ENCODE measurements at places on chromosomes 4 and X.
A peak's percentile ranks its signal among the peaks of the same experiment; 100 is the strongest.

DNA sequence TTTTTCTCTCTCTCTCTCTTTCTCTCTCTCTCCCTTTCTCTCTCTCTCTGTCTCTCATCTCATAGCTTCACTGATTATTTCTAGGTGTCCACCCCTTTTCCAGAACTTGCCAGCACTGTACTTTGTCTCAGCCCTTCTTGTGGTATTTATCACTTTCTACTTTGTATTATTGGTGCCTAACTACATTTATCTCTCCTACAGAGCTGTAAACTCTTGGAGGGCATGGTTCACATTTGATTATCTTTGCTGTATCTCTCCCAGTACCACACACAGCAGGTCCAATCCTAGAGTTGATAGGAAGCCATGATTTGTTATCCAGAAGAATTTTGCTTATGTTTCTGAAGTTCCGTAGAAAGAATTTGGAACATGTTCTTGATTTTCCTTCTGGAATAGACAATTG lies 5.2 kb upstream of the PRKG2 start:
- no peak for DNase-seq

- no peak for DNase-seq
These were observed 23.7 kb downstream of the DCHS2 start for GRCh38 chr4:154467886-154468285.

DNA sequence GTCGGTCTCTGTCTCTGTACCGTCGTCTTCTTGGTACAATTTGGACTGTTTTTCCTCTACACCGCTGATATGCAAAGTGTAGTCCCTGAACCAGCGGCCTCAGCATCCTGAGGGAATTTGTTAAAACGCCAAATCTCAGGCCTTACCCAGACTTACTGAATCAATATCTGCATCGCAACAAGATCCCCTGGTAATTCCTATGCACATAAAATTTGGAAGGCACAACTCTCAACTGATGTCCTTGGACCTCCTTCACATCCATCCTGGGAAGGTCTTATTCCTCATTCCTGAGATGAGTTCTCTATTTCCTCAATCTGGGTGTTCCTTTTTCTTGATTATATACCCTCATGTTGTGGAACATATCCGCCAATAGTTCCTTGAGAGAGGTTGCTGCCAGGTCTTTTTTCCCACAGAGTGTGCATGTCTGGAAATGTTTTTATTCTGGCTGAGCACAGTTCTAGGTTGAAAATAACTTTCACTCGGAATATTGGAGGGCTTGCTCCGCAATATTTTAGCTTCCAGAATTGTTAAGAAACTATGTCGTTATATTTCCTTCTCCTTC lies 738 bp upstream of the HPF1 start:
- no peak for DNase-seq

DNA sequence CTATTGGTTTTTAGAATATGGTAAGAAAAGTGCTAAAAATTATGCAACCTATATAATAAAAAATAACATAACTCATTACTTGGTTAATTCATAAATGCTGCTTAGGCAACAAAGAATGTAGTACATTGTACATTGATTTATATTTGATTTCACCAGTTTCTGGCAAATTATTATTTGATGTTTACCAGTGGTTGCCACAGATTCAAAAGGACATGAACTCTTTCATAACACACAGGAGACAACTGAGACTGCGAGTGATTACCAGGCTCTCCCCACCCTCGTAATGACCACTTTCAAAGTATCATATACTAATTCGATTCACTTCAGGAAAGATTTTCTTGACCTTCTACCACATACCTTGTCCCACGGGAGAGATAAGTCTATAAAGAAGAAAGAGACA lies 158.5 kb downstream of the NR3C2 start:
- no peak for DNase-seq

DNA sequence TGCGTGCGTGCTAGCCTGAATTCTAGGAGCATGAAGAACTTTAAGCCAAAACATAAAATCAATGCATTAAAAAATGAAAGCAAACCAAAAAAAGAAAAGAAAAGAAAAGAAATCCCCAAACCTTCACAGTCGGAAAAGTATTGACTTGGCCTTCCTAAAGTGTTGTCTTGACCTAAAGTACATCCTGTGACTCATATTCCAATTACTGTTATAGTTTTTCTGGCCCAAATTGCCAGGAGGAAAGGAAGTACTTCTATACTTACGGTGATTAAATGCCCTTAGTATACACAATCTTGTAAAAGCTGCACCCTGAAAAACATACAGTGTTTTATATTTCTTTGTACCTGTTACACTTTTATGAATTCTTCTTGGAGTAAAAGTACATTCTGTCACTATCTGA lies 512.8 kb downstream of the ANKRD50 start:
- no peak for DNase-seq

DNA sequence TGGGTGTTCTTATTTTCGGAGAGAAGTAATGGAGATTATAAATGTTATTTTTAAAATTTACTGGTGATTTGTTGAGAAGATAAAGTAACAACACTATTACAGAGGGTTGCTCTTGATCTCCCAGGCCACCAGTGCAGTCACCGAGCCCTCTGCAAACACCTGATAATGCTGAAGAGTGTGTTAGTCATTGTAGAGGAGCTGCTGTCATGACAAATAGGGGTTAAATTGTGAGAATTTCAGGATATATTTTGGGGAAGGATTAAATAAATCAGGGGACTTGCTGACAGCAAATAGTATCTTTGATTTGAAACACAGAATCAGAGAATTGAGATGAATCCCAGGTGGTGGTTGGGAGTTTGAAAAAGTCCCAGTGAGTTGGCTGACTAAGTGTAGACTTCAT lies 16.7 kb upstream of the HAND2 start:
- DNase-seq, result no peak

DNA sequence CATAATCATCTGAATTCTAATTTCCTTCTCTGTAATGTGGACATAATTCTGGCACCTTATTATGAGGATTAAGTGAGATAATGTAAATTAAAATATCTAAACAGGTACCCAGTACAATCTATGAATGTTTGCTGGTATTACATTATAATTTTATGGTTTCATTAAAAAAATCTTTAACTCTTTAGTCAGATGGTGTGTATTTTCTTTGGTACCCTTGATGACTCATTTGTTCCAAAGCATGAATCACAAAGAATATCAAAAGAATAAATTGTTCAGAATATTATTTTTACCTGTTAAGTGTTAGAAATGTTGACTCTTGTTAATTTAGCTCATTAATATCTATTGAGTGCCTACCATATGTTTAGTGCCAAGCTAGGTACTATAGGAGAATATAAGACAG lies 74.3 kb downstream of the SNX25 start:
- no peak for DNase-seq

GRCh38 chrX:102599951-102600579 lies 750 bp downstream of the ARMCX5 start:
- no peak for DNase-seq

- no peak for DNase-seq
These were observed 682.0 kb downstream of the KCTD8 start for GRCh38 chr4:43766648-43767047.

GRCh38 chr4:8725071-8725841 lies 132.7 kb downstream of the CPZ start:
- no peak for DNase-seq

DNA sequence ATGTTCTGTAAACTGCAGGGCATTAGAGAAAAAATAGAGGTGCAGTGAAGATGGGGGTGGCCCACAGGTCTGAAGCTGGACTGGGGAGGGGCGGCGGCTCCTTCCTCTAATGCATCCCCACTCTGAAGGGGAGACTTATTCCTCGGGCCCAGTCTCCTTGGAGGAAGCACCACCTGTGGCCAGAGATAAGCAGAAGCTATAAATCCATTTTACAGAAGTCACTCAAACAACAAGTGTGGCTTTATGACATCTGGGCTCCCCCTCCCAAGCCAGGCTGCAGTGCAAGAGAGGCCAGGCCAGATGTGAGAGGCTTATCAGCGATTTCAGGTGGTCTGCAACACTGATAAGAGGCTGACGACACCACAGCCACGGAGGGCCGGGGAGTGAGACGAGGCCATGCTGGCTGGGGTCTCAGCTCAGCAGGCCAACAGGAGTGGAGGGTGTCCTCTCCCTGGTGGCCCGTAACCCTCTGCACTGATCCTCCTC lies 15.8 kb downstream of the CYTL1 start:
- no peak for DNase-seq

GRCh38 chr4:173735049-173735448 lies 205.0 kb upstream of the HAND2 start:
- DNase-seq, result no peak

- DNase-seq, result no peak
These were observed 216.3 kb upstream of the BCOR start for GRCh38 chrX:40314070-40314469.

GRCh38 chrX:34377645-34378044 lies 245.5 kb upstream of the FAM47A start:
- DNase-seq, result no peak

GRCh38 chr4:184016759-184017668 lies 111.9 kb downstream of the STOX2 start:
- no peak for DNase-seq

GRCh38 chr4:26077756-26078155 lies 163.7 kb downstream of the SMIM20 start:
- no peak for DNase-seq

DNA sequence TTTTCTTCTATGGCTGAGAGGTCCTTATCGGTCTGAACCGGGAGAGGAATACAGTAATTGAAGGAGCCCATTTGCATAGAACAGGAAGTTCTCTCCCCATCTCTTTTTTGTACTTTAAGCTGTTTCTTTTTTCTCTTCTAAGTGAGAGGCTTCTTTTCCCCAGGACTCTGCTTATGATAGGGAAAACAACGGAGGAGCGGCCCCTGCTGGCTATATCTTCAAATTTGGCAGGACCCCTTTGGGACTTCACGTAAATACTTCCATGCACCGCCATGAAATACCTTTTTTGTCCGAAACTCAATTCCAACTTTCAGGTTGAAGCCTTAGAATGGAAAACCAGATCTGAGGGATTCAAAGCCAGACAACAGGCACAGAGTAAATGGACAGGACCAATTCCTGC lies 1153.0 kb upstream of the INTU start:
- DNase-seq, result no peak

DNA sequence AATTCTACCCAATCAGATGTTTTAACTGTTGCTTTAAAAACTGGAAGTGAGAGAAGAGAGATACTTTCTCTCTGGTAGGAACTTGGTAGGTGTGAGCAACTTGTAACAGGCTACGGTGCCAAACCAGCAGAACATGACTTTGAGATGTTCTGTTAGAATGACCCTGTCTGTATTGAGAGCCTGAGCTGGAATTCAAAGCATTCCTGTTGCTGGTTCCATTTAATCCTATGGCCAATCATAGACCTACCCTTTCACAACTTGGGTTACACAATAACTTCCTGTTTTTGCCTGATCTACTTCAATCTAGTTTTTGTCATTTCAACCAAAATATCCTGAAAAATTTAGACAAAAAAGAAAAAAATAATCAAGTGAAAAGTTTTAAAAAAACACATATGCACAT lies 1.7 kb upstream of the PRRG1 start:
- no peak for DNase-seq

- no peak for DNase-seq
These were observed 136.7 kb downstream of the APBB2 start for GRCh38 chr4:41077628-41078027.

DNA sequence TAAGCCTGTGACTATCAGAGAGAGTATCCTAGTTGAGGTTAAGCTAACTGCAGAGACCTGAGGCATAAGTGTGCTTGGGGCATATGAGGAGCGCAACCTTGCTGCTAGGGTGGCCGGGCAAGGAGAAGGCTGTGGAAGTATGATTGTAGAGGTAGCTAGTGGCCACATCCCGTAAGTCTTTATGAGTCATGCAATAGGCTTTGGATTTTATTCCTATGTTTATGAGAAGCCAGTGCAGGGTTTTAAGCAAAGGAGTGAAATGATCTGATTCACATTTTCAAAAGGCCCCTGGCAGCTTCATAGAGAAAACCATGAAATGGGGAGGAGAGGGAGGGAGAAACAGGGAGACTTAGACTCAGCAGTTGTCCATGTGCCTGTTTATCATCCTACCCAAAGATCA lies 92.1 kb upstream of the WDFY3 start:
- no peak for DNase-seq

GRCh38 chrX:139020801-139021200 lies 309.3 kb upstream of the FGF13 start:
- no peak for DNase-seq

GRCh38 chr4:165248102-165248501 lies 40.7 kb downstream of the KLHL2 start:
- no peak for DNase-seq

DNA sequence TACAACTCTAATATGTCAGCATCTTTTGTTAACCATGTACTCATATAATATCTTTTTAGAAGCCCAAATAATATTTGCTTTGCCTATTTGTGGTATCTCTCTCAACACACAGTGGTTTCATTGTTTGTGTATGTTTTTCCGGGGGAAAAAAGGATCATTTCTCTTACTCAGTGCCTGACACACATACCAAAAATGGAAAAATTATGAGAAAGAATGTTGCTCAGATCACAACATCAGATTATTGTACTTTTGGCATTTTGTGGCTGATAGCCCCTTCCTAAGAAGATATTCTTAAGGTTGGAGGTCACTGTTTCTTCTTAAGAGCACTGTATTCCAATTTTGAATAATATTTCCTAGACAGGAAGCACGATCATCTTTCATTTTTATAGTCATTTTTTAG lies 93.6 kb downstream of the PDLIM5 start:
- DNase-seq, result no peak

GRCh38 chr4:22877486-22878052 lies 184.8 kb downstream of the GBA3 start:
- DNase-seq, result no peak

- no peak for DNase-seq
These were observed 41.9 kb downstream of the LEF1 start for GRCh38 chr4:108126806-108127205.

- DNase-seq, result peak; percentile 45
These were observed 46.4 kb downstream of the PRPS1 start for GRCh38 chrX:107674480-107675364.

DNA sequence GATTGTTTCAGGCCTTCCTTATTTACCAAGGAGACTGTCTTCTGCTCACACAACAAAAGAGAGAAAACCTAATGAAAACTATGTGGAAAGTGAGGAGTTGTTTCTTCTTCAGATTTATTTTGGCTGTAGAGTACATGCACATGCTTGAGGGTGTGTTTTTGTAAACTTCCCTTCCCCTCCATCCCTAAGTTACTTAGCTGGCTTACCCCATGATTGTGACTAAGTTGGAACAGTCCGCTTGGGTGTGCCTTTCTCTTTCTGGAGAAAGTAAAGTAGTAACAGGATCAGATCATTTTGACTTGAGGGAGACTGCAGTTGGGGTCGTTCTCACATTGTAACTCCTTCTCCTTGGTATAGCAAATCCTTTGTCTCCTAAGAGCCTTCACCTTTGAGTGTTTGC lies 155.9 kb downstream of the RTL9 start:
- no peak for DNase-seq

DNA sequence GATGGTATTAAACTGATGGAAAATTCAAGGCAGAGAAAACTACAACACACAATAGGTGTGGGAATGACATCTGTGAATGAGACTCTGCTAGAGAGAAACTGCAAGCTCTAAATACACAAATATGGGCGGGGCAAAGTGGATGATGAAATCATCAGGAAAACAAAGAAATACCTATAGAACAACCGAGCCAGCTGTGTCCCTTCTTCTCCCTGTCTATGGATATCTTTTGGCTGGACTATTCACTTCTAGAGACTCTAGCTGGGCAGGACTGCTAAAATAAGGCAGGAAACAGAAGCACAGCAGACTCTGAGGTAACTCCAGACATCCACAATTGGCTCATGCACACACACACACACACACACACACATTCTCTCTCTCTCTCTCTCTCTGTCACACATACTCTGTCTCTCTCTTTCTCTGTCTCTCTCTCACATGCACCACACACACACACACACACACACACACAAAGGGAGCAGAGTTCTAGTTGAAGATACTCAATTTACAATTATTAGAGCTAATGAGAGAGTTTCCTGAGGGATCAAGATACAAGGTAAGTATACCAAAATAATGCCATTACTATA lies 27.2 kb upstream of the EDNRA start:
- DNase-seq, result no peak

Data from T-helper 2 cell treated with Interferon-gamma antibody and Interleukin-4, amounts not matched to agents 5 μg/mL and 100 μg/mL, for 36 hours (primary cell).